ENCODE measurements at places on chromosomes 7 and 10. TPM values are rescaled to one million over a fixed set of nuclear protein-coding genes. Genes with fewer than 3 reads are reported as not detected.

- peaks cover 73% of the 10 kb centered on the region for H3K4me1 ChIP-seq
- no peak for DNase-seq
- peaks cover 14% of the 10 kb centered on the region for H3K27me3 ChIP-seq
- peak overlapping the region; percentile 99 for H3K27ac ChIP-seq
- peak overlapping the region; percentile 93 for H3K4me3 ChIP-seq
These were observed 173.9 kb downstream of the NEURL1 start for GRCh38 chr10:103667356-103667755.

GRCh38 chr7:85220023-85220422, 33.2 kb upstream of the SEMA3D start:
- no peak overlapping the region for H3K27ac ChIP-seq
- no peaks in the 10 kb centered on the region for H3K27me3 ChIP-seq

- H3K27me3 ChIP-seq, result no peaks in the 10 kb centered on the region
- no peak overlapping the region for H3K27ac ChIP-seq
- no peaks in the 10 kb centered on the region for H3K4me1 ChIP-seq
- H3K4me3 ChIP-seq, result no peak overlapping the region
- no peak for DNase-seq
- H3K36me3 ChIP-seq, result peaks cover 5% of the 10 kb centered on the region
These were observed 479.0 kb upstream of the MKI67 start for GRCh38 chr10:128605180-128605579.

- no peaks in the 10 kb centered on the region for H3K36me3 ChIP-seq
- H3K4me3 ChIP-seq, result no peak overlapping the region
- no peaks in the 10 kb centered on the region for H3K27me3 ChIP-seq
- DNase-seq, result no peak
- peaks cover 58% of the 10 kb centered on the region for H3K4me1 ChIP-seq
These were observed 38.2 kb downstream of the WNT2 start for GRCh38 chr7:117284692-117285091.

- H3K27me3 ChIP-seq, result no peaks in the 10 kb centered on the region
- H3K36me3 ChIP-seq, result no peaks in the 10 kb centered on the region
- no peak for DNase-seq
- H3K4me3 ChIP-seq, result no peak overlapping the region
These were observed 353.7 kb downstream of the HTR7 start for GRCh38 chr10:90504172-90504571.

DNA sequence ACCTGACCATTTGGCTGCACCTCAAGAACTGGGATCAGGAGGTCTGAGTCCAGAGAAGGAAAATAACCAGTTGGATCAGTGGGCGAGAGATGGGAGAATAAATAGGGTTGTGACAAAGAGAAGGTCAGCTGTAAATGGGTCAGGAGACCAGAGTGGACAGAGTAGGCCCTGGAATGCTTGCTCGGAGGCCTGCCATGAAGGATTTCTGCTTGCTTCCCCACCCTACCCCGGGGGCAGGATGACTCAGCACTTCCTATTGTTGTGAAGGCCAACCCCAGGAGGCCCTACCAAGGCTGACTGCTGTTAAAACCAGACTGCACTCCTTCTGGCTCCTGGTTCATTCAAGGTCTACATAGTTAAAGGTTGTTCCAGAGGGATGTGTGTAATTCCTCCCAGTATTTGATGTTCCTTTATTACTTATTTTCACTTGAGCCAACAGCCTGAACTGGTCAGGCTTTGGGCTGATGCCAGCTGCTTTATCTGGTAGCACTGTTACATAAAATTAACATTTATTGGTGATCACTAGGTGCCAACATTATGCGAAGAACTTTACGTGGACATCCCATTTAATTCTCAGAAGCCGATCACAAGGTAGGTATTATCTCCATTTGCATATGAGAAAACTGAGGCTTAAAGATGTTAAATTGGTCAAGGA, 27.3 kb upstream of the IFRD1 start:
- peak; percentile 90 for DNase-seq
- peak overlapping the region; percentile 14 for H3K4me3 ChIP-seq
- H3K4me1 ChIP-seq, result peaks cover 45% of the 10 kb centered on the region

- H3K4me1 ChIP-seq, result peaks cover 9% of the 10 kb centered on the region
- no peak overlapping the region for H3K4me3 ChIP-seq
- no peak overlapping the region for H3K27ac ChIP-seq
- H3K36me3 ChIP-seq, result no peaks in the 10 kb centered on the region
- DNase-seq, result no peak
These were observed 68.8 kb downstream of the SLC39A12 start for GRCh38 chr10:18020523-18020922.

DNA sequence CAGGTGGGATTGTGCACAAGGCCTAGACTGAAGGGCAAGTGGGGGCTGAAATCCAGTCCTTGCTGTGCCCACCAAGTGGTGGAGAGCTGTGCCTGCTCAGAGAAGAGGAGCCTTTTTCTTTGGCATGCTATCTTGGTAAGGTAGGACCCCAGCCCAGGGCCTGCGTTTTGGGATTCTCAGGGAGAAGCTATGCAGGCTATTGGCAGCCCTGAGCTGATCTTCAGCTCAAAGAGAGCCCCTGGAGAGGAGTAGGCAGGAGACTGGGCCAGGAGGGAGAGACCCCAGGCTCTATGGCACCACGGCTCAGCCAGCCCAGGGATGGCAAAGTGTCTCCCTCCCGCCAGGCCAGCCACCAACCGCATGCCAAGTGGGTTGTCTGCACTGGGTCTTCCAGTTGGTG, 119.2 kb upstream of the PCBD1 start:
- H3K27ac ChIP-seq, result no peak overlapping the region
- H3K4me3 ChIP-seq, result no peak overlapping the region
- H3K27me3 ChIP-seq, result peaks cover 43% of the 10 kb centered on the region
- no peaks in the 10 kb centered on the region for H3K4me1 ChIP-seq

GRCh38 chr10:20114179-20114578, 297.9 kb downstream of the PLXDC2 start:
- no peak overlapping the region for H3K27ac ChIP-seq
- no peaks in the 10 kb centered on the region for H3K4me1 ChIP-seq
- no peaks in the 10 kb centered on the region for H3K27me3 ChIP-seq
- no peak for DNase-seq
- H3K36me3 ChIP-seq, result peaks cover 8% of the 10 kb centered on the region

- H3K27ac ChIP-seq, result no peak overlapping the region
- no peak for DNase-seq
- no peak overlapping the region for H3K4me3 ChIP-seq
- H3K36me3 ChIP-seq, result no peaks in the 10 kb centered on the region
These were observed 32.6 kb downstream of the GRID1 start for GRCh38 chr10:86333826-86334487.

- H3K4me3 ChIP-seq, result no peak overlapping the region
- H3K27me3 ChIP-seq, result peaks cover 1% of the 10 kb centered on the region
- no peaks in the 10 kb centered on the region for H3K36me3 ChIP-seq
- H3K4me1 ChIP-seq, result no peaks in the 10 kb centered on the region
These were observed 6.5 kb downstream of the COBL start for GRCh38 chr7:51310131-51310583.

DNA sequence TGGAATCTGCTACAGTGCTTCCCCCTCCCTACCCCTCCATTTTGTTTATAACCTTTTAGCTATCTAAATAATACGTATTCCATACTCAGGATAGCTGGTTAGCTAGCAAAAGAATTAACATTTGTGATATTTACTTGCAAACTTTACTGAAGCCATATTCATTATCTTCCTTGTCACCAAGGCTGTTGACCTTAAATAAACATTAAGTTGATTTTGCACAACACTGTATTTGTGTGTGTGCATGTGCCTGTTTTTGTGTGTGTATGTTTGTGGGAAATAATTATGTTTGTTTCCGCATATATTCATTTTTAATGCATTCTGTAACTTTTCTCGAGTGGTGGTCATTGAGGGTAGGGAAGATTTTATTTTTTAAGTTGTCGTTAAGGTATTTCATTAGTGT, 15.9 kb downstream of the TMEM60 start:
- H3K27me3 ChIP-seq, result no peaks in the 10 kb centered on the region
- peaks cover 33% of the 10 kb centered on the region for H3K36me3 ChIP-seq
- no peak for DNase-seq
- peaks cover 26% of the 10 kb centered on the region for H3K4me1 ChIP-seq
- H3K27ac ChIP-seq, result no peak overlapping the region

GIMAP5 gene
- total RNA-seq, result not detected

TMEM229A gene
- total RNA-seq, result not detected

Measured in HFFc6 (cell line).